ENCODE measurements at places on chromosomes 2 and 18.

DNA sequence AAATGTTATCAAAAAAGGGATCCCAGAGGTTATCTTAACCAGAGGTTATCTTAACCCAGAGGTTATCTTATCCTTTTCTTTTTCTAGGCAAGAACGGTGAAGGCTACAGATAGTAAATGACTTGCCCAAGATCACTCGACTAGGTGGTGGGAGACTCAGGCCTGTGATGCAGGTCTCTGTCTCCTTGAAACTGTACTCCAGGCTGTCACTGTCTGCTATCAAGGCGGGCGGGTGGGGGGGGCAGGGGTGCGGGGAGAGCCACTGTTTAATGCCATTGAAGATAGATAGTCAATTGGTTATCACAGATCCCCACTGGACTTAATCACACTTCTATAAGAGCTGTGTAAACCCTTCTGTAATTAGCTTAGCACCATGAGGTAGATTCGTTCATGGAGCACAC is 315.9 kb upstream of the TCF4 start:
- DNase-seq = no peak

DNA sequence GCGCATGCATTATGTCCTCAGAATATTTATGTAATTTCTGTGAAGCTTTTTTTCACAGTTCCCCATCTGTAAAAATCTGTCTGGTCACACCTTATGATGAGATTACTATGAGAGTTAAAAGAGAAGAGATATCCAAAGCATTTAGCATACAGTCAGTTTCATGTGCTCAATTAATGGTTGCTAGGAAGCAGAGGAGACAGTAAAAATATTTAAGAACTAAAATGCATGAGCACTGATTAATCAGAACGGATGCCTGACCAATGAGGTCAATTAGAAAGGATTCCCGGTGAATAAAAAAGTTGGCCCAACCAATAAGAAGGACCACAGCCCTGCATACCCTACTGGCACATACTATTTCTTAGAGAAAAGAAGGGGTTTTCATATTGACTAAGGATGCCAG is 12.0 kb upstream of the CRIM1 start:
- no peak for DNase-seq

DNA sequence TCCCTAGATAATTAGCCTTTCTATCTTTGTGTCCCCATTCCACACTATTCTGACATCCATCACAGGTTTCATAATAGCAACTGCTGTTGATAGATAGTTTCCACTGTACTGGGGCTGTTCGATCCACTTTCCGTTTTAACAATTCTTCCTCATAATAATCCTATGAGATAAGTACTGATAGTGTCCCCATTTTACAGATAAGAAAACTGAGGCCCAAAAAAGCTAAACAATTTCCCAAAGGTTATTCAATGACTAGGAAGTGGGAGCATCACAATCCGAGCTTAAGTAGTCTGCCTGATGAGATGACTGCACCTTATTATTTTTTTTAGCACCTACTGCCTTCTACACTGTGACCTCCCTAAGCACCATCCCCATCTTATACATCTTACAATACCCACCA is 569.2 kb downstream of the STK39 start:
- DNase-seq = no peak

GRCh38 chr2:189798312-189799029 is 14.2 kb downstream of the PMS1 start:
- no peak for DNase-seq

DNA sequence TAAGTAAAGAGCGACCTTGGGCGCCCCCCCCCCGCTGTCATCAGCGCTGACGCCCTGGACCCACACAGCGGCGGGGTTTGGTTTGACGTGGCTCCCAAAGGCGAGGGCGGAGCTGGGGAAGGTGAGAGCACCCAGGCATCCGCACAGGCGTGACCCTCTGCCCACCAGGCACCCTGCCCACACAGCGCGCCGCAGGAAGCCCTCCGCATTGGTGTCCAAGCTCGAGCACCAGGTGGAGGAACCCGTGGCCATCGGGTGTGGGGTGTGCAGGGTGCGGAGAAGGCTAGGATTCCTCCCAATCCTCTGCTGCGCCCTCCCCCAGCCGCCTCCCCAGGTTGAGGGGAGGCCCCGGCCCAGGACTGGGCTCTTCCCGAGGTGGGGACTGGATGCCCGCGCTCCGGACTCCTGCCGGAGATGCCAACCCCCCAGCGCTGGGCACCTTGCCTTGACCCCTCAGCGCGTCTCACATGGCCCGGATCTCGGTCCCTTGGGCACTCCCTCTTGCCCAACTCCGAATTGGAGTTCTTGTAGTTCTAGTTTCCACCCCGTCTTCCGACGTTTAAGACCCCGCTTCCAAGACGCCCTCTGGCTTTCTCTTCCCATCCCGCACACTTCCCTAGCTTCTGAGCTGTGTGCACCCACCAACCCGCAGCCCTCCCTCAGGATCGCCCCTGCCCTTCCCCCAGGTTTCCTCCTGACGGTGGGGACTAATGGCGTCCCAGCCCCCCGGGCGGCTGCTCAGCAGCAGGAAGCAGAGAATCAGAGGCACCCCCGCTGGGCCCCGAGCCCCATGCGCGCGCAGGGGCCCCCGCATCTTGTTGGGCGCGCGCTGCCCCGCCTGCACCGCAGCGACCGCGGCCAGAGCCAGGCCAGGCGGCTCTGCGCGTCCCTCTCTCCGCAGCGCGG is 25.9 kb upstream of the RESP18 start:
- DNase-seq = peak; percentile 32

DNA sequence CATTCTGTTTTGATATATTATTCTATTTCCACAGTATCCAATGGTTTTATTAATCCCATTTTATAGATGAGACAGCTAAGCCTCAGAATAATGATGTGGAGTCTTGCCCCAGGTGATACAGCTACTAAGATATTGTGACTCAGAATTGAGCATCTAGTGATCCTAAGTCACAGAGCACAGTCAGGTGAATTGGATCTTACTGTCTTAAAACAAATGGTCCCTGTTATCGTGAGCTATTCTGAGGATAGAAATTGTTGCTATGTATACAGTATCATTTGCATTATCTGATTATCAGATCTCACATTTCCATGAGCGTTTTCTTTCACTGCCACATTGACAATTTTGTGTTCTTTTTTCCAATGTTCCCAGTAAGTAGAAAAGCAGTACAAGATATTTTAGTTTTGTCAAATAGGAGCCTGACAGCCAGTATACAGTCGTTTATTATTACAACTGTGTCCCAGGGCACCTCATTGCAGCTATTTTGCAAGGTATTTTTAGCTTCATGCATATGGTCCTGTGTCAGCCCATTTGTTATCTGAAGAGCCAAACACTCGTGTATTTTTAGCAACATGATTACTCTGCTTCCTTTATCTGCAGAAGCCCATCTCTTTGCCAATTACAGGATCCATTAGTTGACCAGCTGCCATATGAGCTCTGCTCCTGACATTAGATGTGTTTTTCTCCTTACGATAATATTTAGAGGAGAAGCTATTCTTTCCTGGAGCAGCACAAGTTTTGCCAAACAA is 25.1 kb upstream of the SGPP2 start:
- DNase-seq = no peak

Data from stimulated activated CD4-positive, alpha-beta T cell treated with anti-CD3 and anti-CD28 coated beads, TNF-alpha, amount 100 ng/mL, for 24 hours (primary cell).